ENCODE measurements at places on chromosomes 4 and X.

DNA sequence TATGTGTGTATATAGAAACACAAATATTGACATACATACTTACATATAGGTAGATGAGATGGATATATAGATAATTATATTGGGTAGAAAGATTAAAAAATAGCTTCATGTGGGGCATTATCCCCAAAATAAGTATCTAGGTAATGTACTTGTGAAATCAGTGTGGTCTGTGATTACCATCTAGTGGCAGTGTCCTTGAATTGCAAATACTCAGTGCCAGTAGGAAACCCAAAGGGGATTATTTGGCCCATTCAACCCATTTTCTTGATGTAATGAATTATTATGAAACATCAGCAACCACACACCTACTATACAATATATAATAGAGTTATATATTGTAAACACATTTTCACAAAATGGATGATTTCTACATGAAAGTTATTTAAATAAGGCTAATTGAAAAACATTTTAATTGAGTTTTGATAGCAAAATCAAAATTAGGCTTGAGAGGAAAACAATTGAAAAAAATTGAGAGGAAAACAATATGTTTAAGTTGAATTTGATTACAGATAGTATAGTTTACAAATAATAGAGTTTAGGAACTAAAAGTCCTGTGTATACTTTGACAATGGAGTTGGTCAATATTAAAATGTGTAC, 389.4 kb downstream of the GALNTL6 start:
- no peak for DNase-seq

DNA sequence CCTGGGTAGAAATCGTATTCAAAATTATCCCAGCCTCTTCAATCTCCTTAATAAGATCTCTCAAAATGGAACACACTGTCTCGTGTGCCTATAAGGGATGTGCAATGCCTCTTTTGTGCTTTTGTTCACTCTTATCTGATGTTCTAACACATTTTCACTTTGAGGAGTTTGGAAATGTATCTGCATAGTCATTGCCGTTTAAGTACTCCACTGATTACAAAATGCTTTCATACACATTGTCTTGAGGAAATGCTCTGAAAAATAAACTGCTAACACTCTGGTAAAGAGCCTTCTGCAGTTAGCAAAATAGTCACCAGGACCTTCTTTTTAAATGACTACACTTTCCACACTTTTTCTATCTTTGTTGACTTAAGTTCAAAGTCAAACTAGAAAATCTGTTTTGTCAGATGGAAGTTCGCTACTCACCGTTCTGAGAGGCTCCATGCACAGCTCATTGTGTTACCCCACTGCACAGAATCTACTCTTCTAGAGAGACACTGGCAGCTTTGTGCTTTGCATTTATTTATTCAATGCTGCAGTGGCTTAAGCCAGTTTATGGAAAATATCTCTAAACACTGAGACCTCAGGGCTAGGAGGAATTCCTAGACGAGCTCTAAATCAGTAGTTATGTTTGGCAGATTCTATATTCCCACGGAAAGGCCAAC, 159.0 kb downstream of the CHIC2 start:
- DNase-seq: no peak

DNA sequence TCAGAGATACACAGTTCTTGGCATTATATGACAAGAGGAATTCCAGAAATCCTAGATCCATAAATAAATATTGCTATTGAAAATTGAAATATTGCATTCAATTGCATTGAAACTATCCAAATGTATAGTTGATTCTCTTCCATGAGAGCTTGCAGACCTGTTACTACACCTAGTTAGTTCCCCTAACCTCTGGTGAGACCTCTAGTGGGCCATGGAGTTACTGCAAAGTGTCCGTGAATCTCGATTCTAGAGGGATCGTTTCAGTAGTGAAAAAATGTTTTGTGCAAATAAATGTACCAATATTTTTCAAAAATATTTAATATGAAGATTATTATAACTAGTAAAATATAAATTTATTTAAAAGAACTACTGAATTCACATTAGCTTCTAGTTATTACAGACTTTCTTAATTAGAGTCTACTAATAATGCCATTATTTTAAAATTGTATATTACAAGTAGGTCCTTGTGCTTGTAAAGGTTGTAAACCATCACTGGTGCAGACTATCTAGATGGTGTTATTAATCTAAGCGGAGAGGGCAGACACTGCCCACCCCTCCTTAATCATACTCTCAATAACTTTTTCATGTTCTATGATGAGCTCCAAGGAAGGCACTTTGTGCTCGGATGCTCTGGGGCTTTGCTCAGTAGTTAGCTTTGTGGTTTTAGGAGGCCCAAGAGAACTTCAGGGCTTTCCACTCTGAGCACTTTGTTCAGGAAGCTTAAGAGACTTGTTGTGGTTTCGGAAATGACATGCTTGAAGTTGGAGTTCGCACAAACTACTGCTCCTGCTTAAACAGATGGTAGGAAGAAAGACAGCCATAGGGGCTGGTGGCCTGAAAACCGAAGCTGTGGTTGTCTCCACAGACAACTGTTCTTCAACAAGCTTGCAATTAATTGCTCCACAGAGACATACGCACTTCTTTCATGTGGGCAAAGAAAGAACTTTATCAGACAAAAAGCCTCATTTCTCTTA, 42.8 kb downstream of the IL21 start:
- no peak for DNase-seq

DNA sequence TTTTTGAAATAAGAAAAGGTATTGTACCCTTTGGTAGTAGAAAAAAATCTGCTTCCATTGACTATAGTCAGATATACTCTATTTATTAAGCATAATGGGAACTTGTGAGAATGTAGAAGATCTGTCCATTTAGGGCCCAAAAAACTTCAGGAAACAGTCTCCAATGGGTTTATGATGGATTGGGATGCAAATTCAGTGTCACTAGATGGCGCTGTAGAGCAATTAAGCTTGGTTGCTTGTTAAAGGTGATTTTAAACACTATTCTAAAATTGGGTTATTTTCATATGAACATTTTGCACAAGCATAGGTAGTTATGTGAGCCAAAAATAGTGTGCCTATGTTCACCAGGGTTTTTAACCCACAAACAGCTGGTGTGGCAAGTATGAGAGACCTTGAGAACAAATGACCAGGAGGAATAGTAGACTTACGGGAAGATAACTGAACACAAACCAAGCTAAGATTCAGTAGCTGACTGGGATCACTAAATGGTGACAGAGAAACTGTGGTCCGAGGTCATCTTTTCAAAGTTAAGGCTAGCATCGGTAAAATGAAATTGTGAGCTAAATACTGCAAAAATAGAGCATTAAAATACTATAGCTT, 80.3 kb upstream of the LSM6 start:
- no peak for DNase-seq

- no peak for DNase-seq
Measured at GRCh38 chr4:118099106-118099505, 64.8 kb downstream of the NDST3 start.

DNA sequence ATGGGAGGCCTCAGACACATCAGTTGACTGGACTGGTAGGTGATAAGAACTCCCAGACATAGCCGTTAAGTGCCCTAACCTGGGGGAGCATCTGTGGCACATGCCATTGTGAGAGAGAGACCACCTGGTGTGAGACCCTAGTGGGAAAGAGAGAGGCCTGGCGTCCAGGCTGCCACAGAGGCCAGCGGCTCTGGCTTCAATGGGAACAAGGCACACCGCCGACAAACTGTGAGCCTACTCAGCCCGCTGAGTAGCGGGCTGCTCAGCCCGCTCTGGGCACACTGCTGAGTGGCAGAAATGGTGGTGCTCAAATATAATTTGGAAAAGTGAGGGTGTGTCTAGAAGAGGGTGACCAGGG, 34.0 kb downstream of the PHKA2 start:
- DNase-seq: no peak

GRCh38 chr4:145404761-145405160, 76.9 kb upstream of the SMAD1 start:
- no peak for DNase-seq

DNA sequence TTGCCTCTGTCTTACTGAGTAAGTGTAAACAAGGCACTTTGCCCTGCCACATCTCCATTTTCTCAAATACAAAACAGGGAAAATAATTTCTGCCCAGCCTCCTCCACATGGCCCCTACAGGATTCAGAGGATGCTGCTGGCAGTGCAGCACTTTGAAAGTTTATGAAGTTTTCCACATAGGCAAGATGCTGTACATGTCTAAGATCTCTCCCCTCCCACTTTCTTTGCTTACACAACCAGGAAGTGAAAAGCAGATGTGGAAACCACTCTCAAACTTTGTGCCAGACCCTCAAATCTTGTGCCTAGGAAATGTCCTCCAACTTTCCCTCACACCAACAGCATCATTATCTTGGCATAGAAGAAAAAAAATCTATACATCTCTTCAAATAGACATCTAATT, 257.0 kb upstream of the LDB2 start:
- DNase-seq: no peak

- DNase-seq: no peak
Measured at GRCh38 chrX:2596555-2597255, 94.4 kb upstream of the CD99 start.

GRCh38 chrX:12844319-12844718, 22.6 kb upstream of the TLR7 start:
- no peak for DNase-seq

- DNase-seq: no peak
Measured at GRCh38 chr4:159765382-159765781, 662.5 kb downstream of the RAPGEF2 start.

GRCh38 chr4:177862541-177863176, 420.4 kb upstream of the AGA start:
- DNase-seq: no peak

All from NCI-H2081 treated with DMSO at 0.1 percent for 48 hours (cell line).